ENCODE measurements at places on chromosomes 1 and 21. TPM values are rescaled to one million over a fixed set of nuclear protein-coding genes. Genes with fewer than 3 reads are reported as not detected.

GRCh38 chr1:87136607-87137341, 191.9 kb upstream of the LMO4 start:
- H3K4me3 ChIP-seq: no peak overlapping the region
- peaks cover 3% of the 10 kb centered on the region for H3K4me1 ChIP-seq
- no peak for DNase-seq
- no peaks in the 10 kb centered on the region for H3K27me3 ChIP-seq
- H3K36me3 ChIP-seq: no peaks in the 10 kb centered on the region

DNA sequence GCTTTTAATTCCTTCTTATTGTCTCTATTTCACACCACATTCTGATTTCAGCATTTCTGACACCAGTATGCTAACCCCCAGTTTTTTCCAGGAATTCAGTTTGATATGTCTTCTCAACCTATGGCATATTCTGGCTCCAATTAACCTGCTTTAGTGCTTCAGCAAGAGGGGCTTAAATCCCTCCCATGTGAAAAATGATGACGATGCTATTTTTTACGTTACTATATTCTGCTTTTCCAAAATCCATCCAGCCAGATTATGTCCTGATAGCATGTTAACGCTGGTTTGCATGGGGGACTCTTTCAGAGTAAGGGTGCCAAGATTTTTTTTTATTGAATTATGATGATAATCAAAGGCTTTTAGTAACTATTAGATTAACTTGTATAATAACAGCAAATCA, 163.3 kb upstream of the ADAMTS5 start:
- peaks cover 37% of the 10 kb centered on the region for H3K4me1 ChIP-seq
- H3K36me3 ChIP-seq: no peaks in the 10 kb centered on the region
- DNase-seq: no peak
- H3K4me3 ChIP-seq: no peak overlapping the region
- no peaks in the 10 kb centered on the region for H3K27me3 ChIP-seq

- no peak overlapping the region for H3K27ac ChIP-seq
- no peak overlapping the region for H3K4me3 ChIP-seq
- H3K4me1 ChIP-seq: no peaks in the 10 kb centered on the region
- DNase-seq: no peak
- H3K36me3 ChIP-seq: no peaks in the 10 kb centered on the region
Measured at GRCh38 chr1:55690366-55690765, 475.2 kb upstream of the USP24 start.

Gene TMEM79
- total RNA-seq: 2.6 TPM

All from SJCRH30 (cell line).